ENCODE measurements at places on chromosomes 7 and 10.

DNA sequence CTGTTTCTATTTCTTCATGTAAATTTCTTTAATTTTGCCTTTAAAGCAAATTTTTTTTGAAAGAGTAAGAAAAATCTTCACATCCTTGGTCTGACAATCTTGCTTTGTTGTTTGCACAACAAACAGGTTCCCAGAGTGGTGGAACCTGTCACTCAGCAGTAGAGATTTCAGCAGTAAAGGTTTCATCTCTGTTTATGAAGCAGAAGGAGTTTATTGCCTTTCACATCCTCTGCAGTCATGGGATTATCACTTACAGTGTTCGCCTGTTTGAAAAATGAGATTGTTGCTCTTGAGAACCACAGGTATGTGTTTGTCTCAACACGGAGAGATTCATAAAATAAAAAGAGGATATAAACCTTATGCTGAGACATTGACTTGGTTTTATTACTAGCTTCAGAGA, 342.6 kb downstream of the IPMK start:
- DNase-seq = no peak

DNA sequence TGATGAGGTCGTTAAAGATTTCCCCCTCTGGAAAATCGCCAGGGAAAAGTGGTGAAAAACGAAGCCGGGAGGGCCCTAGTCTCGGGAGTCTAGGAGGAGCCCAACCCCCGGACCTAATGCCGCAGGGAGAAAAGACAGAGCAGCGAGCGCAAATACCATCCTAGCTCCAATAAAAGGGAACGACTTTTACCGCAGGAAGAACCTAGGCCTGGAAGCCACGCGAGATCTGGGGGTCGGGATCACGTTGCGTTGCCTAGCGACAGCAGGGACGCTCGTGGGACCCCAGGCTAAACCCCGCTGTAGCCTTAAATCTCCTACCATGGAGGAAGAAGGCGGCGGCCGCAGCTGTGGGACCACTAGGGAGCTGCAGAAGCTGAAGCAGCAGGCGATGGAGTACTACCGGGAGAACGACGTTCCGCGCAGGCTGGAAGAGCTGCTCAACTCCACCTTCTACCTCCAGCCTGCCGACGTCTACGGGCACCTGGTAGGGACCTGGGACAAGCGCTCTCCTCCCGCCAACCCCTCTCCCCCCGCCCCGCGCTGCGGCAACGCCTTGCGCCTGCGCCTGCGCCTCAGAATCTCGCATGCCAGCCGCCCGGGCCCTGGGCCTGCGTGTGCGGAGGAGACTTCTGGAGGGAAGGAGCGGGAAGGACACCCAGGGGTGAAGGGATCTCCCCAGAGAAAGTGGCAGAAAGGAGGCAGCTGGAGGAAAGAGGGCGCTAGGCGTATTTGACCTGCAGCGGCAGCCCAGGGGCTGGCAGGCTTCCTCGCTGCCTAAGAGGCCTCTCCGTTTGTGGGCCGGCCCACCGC, at the start of gene ENO4:
TSS of gene ENO4 (plus strand) at position 252 of the 810 bp plus-strand sequence. CDS start at position 320, 68 bp downstream.
- DNase-seq = no peak

GRCh38 chr10:113704637-113705343, 25.1 kb downstream of the CASP7 start:
- DNase-seq = no peak

GRCh38 chr10:72784551-72785351, 92.8 kb downstream of the MCU start:
- no peak for DNase-seq

GRCh38 chr7:83696101-83696500, 47.2 kb upstream of the SEMA3E start:
- DNase-seq = no peak

GRCh38 chr10:75281974-75282373, 46.2 kb upstream of the COMTD1 start:
- no peak for DNase-seq

DNA sequence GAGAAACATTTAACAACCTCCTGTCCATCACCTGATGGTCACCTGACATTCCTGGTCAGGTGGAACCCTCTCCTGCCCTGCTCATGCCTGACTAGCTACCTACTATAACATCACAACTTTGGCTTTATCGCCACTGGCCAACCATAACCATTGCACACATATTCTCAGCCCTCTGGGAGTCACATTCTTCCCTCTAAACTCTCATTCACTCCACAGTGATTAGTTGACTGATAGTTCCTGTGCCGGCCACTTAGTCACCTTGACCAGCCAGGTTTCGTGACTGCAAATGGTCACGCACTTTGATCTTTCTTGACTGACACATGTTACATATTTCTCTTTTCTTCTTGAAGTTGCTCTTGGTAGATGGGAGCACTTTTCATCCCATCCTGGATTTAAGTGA, 50.1 kb downstream of the GNAI1 start:
- DNase-seq = no peak

DNA sequence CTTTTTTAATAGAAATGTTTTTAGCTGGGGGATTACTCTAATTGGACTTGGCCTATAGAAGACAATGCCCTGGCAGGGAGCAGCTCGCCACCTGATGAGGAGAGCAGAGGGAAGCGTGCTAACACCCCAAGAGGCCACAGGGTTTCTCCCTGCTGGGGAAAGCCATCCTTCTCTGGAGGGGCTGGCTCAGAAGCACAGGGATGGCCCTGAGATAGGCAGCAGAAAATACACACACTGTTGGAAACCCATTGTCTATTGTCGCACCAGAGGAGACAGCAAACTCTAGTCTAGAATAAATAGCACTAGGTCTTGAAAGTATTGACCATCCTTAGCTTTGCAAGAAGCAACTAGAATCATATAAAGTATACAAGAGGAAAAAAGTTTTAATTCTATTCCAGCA, 5.4 kb downstream of the COBL start:
- no peak for DNase-seq

DNA sequence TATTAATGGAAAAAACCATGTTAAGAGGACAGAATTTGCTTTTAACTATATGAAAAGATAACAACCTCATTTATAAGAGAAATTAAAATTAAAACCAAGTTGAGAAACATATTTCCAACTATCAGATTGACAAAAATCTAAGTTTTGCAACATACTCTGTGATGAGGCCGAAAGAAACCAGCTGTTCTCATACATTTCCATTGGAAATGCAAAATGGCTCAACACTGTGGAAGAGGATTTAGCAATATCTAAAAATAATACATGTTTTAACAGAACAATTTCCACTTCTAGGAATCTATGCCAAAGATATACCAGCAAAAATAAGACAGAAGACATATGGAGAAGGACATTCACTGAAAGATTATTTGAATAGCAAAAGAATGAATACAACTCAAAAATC, 268.8 kb downstream of the DYNC1I1 start:
- no peak for DNase-seq

GRCh38 chr10:66214721-66215404, 711.0 kb upstream of the LRRTM3 start:
- DNase-seq = no peak

GRCh38 chr7:52500841-52501240, 534.6 kb upstream of the POM121L12 start:
- DNase-seq = no peak

GRCh38 chr10:114094795-114095194, 51.1 kb downstream of the ADRB1 start:
- DNase-seq = no peak

DNA sequence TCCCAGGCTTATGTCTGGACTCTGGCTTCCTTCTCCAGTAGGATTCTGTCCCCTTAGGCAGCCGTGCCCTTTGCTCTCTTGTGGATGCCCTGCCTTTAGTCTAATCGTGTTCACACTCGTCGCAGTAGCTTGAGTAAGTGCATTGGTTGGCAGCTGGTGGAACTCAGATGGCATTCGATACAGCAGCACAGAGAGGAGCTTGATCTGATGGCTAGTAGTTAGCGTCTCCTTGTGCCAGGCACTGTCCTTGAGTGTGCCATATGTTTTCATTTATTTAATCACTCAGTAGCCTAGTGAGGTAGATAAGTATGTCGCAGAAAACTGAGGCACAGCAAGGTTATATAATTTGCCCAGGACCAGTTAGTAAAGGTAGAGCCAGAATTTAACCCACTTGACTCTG, 18.2 kb upstream of the PARP12 start:
- DNase-seq = no peak

Data from KG1 (cell line).